ENCODE measurements at places on chromosomes 16 and 17.
A peak's percentile ranks its signal among the peaks of the same experiment; 100 is the strongest.

- DNase-seq, result no peak
Measured at GRCh38 chr17:50397919-50398285, 579 bp upstream of the LRRC59 start.

GRCh38 chr16:80300876-80301275 is 239.9 kb upstream of the DYNLRB2 start:
- no peak for DNase-seq

DNA sequence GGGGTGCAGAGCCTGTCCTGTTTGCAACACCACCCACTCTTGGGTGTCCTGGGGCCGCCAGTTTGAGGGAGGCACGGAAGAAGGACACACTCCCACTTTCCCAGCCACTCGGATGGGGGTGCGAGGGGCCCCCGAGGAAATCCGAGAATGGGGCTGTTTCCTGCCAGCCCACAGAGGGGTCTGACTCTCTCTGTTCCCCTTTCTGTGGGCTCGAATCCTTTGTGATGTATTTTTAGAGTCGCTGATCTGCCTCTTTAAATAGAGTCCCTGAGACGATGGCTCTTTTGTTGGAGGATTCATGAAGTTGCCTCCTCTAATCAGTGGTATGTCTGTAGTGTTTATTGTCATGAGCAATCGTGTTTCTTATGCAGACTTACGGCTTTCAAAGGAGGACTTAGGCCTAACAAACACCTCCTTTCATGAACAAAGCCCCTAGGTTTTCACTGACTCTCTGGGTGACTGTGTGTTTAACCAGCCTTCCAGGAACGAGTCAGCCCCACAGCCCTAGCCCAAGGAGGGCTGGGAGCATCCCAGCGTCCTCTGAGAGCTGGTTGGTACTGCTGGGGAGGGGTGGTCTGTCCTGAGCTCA is 29.1 kb downstream of the CIBAR2 start:
- peak; percentile 63 for DNase-seq

DNA sequence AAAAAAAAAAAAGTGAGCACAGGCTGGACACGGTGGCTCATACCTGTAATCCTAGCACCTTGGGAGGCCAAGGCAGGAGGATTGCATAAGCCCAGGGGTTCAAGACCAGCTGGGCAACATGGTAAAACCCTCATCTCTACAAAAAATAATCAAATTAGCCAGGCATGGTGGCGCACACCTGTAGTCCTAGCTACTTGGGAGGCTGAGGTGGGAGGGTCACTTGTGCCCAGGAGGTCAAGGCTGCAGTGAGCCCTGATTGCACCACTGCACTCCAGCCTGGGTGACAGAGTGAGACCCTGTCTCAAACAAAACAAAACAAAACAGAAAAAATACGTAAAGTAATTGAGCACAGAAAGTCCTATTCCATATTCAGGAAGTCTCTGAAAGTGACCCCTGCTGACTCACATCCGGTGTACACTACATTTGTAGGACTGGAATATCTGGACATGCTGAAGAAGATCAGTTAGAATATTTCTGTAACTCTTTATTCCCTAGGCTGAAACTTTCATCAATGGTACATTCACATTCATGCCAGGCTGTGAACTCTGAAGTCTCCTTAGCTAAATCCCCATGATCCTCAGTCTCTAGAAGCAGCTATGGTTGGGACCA is 66.0 kb upstream of the HAS3 start:
- DNase-seq, result no peak

DNA sequence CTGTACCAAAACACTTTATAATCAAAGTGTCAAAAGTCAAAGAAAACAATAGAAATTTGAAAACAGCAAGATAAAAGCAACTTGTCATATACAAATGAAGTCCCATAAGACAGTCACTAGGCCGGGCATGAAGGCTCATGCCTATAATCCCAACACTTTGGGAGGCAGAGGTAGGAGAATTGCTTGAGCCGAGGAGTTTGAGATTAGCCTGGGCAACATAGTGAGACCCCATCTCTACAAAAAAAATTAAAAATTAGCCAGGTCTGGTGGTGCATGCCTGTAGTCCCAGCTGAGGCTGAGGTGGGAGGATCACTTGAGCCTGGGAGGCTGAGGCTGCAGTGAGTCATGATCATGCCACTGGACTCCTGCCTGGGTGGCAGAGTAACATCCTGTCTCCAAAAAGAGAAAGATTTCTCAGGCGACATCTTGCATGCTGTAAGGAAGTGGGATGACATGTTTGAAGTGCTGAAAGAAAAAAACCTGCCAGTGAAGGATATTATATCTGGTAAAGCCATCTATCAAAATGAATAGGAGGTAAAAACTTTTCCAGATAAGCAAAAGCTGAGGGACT is 98.7 kb upstream of the NACA2 start:
- no peak for DNase-seq

DNA sequence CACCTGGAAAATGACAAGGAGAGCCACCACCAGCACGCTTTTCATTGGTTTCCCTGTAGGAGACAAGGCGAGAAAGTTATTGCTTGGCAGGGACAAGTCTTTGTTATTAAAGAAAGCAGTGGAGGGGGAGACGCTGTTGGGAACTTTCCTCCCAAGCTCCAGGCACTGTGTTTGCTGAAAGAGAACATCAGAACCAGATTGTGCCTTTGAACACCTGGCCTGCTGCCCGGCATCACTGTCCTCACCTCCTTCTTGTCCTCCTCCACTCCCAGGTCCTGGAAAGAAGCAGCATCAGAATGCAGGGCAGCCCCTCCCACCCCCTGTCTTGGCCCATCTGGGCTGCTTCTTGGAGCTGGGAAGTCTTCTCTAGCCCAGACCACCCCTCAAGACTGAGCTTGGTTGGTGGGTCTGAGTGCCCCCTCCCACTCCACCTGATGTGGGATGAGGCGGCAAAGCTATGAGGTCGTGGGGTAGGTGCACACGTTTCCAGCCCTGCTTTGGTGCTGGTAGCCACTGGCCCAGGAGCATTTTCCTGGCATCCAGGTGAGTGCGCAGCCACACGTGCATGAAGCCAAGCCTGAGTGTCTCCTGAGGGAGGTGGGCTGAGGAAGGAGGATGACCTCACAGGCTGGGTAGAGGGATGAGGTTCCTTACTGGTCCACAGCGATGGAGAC is 6.2 kb downstream of the CCR7 start:
- DNase-seq, result no peak

Data from MV-4-11 (cell line).